NCI-H2029 treated with DMSO at 0.1 percent for 48 hours (cell line): ENCODE measurements at places on chromosomes 1 and 21.
A peak's percentile ranks its signal among the peaks of the same experiment; 100 is the strongest.

DNA sequence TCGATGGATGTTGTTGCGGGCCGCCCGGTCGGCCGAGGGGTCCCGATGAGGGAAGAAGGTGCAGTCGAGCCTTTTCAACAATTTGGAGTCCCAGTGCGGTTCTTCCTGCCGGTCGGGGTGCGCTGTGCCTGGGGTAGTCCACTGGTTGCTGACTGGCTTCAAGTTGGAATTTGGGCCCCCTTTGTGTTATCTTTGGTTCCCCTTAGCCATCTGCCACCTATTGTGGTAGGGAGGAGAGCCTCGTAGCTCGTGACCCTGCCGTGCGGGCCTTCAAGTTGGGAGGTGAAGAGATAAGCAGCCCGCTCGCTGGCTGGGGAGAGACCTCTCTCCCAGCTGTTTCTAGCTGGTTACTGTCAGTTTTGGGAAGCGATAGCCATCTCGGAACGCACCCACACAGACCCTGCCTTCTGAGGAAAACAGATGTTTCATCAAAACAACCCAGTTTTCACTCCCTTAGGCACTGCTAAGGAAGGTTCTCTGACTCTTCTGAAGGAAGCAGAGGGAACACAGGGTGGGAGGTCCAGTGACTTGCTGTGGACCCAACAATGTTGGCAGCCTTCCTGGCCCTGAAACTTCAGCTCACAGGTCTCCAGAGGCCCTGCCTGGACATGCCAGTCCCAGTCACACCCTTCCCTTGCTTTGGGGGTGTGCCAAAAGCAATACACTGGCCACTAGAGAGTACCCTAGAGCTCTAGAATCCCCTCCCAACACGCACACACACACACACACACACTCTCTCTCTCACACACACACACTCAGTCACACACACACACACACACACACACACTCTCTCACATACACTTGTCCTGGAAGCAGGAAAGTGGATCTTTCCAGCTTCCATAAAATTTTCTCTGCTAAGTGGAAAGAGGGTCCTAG lies 1.0 kb downstream of the BTG2 start:
- no peak for DNase-seq

DNA sequence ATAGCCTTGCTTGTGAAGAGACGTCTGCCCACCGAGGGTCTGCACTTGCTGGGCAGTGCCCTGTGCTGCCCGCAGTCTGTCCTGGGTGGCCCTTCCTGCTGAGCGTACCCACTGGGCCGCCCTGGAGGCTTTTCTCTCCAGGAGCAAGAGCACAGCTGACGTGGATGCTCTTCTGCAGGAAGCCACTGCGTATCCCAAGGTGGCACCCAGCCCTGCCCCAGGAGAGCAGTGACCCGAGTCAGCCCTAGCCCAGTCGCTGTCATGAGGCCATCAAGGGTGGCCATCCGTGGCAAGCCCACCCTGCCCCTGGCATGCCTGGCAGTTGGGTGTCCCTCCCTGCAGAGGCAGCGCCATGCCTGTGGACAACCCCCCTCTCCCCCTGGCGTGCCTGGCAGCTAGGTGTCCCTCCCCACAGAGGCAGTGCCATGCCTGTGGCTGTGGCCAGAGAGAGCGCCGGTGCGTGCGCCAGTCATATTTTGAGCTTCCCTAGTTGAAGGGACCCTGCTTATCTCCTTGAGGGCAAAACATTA lies 51.3 kb upstream of the COL6A1 start:
- no peak for DNase-seq

- DNase-seq, result no peak
These were observed 206.0 kb downstream of the HIVEP3 start for GRCh38 chr1:41712695-41713094.

- DNase-seq, result no peak
These were observed 5.6 kb upstream of the KPRP start for GRCh38 chr1:152752225-152752624.

GRCh38 chr1:113388621-113389358 lies 1.5 kb upstream of the MAGI3 start:
- no peak for DNase-seq

DNA sequence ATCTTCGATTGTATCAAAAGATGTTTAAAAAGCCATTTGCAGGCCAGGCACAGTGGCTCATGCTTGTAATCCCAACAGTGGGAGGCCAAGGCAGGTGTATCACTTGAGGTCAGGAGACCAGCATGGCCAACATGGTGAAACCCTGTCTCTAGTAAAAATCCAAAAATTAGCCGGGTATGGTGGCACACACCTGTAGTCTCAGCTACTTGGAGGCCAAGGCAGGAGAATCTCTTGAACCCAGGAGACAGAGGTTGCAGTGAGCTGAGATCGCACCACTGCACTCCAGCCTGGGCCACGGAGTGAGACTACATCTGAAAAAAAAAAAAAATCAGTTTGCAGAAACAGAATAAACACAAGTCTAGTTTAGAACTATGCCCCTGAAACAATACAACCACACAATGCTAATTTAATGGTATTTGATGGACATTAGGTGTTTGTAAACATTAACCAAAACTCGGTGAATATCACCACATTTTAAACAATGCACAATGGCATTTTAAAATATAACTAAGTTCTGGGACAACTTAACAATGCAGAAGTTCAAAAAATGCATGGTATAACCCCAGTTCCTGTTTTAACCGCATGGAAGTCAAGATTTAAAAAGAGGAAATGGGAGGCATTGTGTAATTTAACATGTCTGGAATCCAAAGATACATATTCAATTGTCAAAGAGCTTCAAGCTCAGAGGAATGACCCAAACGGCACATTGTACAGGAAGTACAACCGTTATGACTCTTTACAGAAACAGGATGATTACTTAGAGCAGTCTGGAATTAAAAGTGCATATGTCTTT lies 7.1 kb upstream of the PTTG1IP start:
- DNase-seq, result no peak

- peak; percentile 75 for DNase-seq
These were observed 71.6 kb downstream of the CD2 start for GRCh38 chr1:116825720-116826438.

DNA sequence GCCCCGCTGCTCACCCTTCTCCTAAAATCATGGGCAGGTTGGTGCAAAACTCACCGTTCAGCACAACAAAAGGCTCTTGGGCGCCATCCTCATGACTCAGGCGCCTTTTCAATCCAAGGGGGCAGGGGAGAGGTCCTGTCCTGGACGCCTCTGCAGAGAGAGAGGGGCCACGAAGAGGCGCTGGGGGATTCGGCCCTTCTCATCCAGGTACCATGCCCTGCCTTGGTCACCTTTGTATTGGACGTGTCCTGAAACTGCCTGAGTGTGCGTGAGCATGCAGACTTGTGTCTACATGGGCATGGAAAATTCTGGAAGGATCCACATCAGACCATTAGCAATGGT lies 53.5 kb downstream of the SLC37A1 start:
- DNase-seq, result no peak

DNA sequence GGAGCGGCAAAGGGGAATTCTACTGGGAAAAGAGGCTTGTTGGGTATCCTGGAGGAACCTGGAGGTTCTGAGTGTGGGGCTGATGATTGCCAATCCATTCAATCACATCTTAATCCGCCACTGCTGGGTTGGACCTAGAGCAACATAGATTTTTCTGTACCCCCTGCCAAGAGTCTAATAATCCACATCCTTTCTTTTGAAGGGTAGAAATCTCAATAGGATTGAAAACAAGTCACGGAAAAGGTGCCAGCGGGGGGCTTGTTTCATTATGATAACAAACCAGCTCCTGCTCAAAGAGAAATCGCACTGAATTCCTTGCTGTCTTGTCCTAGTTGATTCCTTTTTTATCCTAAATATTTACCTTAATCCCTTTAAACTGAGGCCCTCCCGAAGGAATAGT lies 528.5 kb downstream of the ADGRL2 start:
- DNase-seq, result no peak

DNA sequence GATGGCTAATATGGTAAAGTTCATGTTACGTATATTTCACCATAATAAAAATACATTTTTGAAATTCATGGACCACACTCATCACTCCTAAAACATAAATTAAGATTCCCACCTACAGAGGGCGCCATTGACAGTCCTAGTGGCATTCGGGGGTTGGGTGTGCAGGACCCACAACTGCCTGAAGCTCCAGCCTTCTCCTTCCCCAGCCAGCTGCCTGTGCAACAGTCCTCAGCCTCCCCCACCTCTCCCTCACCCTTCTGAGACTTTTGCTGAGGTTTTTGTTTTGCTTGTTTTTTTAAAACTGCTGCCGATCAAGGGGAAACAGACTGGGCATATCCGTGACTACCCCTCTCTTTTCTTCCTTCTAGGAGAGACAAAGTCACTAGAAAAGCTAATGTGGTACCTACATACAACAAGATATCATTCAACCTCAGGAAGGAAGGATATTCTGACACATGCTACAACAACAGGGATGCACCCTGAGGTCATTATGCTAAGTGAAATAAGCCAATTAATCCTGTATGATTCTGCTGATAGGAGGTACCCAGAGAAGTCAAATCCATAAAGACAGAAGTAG lies 9.2 kb upstream of the EVA1C start:
- peak; percentile 34 for DNase-seq

- no peak for DNase-seq
These were observed 41.5 kb downstream of the IGSF21 start for GRCh38 chr1:18149027-18149641.

GRCh38 chr1:6359216-6360116 lies 34.1 kb downstream of the ACOT7 start:
- no peak for DNase-seq

DNA sequence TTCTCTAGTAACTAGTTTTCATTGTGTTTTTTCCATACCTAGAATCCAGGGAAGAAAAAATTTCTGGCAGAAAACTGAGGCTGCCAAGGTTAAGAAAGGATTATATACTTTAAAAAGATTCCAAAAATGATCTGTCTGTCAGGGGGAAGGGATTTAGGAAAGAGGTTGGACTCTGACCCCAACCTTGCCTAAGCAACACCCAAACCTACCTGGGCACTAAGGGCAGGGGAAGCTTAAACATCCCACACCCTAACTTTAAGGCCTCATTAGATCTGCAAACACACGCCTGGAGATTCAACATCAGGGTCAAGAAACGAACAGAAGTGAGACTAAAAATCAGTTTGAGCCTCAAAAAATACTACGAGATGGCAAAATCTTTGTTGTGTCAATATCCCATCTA lies 19.4 kb downstream of the KDM5B start:
- DNase-seq, result no peak

DNA sequence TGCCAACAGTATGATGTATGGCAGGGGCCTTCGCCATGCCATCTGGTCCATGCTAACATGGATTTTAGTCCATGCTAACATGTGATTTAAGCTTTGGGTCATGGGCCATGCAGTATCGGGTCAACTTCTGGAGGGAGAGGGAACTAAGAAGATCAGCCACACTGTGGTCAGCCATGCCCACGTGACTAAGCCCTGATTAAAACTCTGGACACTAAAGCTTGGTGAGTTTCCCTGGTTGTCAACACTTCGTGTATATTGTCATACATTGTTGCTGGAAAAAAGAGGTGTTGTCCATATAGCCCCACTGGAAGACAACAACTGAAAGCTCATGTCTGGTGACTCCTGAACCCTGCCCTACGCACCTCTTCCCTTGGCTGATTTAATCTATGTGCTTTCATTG lies 90.5 kb downstream of the SUSD4 start:
- no peak for DNase-seq

GRCh38 chr21:46099476-46099875 lies 1.6 kb downstream of the COL6A2 start:
- no peak for DNase-seq

DNA sequence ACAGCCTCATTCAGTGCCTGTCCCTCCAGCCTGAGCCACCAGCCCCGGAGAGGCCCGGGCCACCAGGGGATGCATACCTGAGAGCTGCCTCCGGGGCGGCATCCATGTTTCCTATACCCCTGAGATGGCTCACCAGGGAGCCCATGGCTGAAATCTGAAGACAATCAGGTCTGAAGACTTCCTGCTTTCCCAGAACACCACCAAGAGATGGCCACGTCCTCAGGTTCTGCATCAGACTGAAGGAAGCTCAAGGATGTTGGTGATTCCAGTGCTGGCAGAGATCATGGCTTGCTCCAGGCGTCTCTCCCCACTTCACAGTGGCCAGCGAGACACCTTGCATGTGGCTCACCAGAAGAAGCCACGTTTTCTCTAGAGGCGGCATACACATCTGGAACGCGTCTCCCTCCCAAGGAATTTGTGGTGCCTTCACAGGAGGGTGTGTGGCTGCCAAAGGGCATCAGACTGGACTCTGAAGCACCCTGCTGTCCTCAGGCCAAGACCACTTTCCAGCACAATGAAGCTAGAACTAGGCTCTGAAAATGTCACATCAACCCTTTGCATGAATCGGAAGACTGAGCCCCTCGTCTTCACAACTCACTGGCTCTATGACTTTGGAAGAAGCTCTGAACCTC lies 170.7 kb upstream of the IRF2BP2 start:
- DNase-seq, result no peak

- DNase-seq, result no peak
These were observed 69.0 kb downstream of the DDR2 start for GRCh38 chr1:162701286-162701685.

- DNase-seq, result no peak
These were observed 38.7 kb upstream of the PDC start for GRCh38 chr1:186499571-186499970.

DNA sequence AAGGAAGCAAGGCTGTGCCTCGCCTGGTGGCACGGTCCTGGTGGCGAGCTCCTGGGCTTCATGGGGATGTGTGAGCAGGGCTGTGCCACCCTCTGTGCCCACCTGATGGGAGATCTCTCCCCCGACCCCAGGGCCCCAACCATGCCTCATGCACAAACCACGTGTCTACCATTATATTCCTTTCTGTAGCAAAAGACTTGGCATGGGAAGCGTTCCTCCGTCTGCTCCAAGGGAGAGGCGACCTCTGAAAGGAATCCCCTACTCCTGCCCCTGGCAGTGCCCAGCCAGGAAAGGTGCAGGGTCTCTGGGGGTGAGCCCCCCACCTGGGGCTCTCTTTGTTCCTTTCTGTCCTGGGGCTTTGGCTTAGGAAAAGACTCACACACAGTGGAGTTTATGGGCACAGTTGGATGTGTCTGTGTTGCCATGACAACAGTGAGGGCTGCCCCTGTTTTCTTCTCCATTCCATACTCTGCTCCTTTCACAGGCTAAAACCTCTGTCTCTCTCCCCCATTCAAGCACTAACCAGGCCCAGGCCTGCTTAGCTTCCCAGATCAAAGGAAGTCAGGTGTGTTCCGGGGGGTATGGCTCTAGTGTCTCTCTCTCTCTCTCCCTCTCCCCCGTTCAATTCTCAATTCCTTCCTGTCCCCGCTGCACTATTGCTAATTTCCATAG lies 21.4 kb upstream of the LRRN2 start:
- no peak for DNase-seq

DNA sequence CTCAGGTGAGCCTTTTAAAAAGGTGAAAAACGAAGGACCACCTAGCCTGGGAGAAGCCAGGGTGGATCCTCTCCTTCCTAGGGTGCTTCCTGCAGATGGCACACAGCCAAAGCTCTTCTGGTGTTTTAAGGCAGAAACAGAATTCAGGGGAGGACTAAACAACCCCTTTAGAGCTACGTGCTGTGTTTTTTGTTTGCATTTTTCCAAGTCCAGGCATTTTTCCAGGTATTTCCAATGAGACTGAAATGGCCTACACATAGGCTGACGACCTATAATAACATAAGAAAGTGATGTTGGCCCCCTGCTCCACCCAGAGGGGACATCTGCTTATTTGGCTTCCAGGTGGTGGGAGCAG lies 83.8 kb downstream of the CAPZB start:
- no peak for DNase-seq

- no peak for DNase-seq
These were observed 102.6 kb downstream of the APP start for GRCh38 chr21:26067836-26068594.

GRCh38 chr1:13823126-13823880 lies 123.3 kb downstream of the PRDM2 start:
- no peak for DNase-seq

GRCh38 chr1:206136241-206136640 lies 19.1 kb upstream of the AVPR1B start:
- no peak for DNase-seq

- DNase-seq, result no peak
These were observed 30.3 kb upstream of the TRABD2B start for GRCh38 chr1:48027533-48027835.
